ENCODE measurements at places on chromosomes 11 and 22.

- no peak for DNase-seq
Observed at GRCh38 chr11:65440831-65441499, 18.4 kb downstream of the NEAT1 start.

GRCh38 chr22:26792522-26792921, 135.1 kb downstream of the MIAT start:
- DNase-seq = no peak

GRCh38 chr11:86142170-86142569, 73.3 kb upstream of the PICALM start:
- no peak for DNase-seq

DNA sequence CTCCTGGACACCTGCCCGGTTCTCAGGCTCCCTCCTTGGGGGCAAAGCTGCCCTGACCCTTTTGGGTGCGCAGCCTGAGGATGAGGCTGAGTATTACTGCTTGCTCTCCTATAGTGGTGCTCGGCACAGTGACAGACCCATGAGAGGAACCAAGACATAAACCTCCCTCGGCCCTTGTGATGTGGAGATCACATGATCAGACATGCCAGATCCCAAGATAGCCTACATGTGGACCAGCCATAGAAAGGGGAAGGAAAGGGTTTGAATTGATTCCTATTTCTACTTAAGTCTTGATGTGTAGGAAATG, 125.3 kb downstream of the VPREB1 start:
- DNase-seq = no peak

GRCh38 chr11:113664069-113664980, 41.8 kb downstream of the TMPRSS5 start:
- no peak for DNase-seq

- DNase-seq = no peak
Observed at GRCh38 chr11:11442791-11443190, 89.7 kb upstream of the CSNK2A3 start.

- DNase-seq = no peak
Observed at GRCh38 chr22:47280301-47280700, 517.9 kb downstream of the TBC1D22A start.

DNA sequence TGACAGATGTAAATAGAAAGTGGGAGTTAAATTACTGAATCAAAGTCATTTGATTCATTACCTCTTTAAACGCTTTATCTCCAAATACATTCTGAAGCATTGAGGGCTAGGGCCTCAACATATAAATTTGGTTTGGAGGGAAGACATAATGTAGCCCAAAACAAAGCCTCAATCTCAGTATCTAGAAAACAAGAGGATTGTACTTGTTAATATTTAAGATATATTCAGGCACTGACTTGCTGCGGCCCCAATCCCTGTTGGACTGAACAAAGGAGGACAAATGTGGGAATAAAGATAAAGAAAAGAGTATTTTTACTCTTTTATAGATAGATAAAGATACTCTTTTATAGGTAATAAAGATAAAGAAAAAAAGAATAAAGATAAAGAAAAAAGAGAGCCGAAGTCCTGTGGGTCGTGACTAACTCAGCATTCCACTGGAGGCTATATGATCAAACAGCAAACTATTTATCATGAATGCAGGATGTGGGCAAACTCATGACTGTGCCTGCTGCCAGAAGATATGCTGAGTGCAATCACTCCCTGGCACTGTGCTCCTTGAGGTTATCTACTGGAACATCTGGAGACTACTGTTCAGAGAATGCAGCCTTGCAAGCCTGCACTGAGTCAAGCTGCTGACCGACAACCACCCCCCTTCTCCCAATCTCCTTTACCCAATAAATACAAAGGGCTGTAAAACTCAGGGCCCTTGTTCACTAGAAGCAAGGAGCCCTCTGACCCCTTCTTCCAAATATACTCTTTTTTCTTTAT, 6.9 kb downstream of the OR10V1 start:
- no peak for DNase-seq

GRCh38 chr22:46007003-46007847, 30.3 kb upstream of the WNT7B start:
- no peak for DNase-seq

GRCh38 chr11:16347928-16348685, 8.2 kb downstream of the SOX6 start:
- peak; percentile 30 for DNase-seq

DNA sequence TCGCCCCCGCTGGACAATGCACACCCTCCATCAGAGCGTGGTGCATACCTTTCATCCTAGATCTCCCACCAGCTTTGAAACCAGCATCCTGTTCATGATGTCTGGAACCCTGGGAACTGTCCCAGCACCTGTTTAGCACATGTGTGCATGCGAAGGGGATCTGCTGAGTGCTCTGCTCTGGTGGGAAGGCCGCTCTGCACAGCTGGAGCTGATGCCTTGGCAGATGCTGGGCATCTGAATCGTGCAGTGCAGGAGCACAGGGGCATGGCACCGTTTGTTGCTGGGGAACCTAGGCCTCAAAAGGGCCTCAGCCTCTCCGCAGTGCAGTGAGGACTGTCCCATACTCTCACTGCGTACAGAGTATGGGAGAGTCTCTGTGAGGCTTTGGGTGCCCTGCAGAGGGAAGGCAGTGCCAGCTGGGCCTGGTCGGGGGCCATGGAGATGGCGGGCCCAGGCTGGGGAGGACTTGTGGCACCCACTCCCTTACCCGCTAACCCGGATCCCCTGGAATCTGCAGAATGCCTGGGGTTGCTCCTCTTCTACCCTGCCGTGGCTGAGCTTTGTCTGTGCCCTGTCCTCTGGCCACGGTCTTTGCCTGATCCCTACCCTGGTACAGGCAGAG, 72.9 kb upstream of the ATXN10 start:
- no peak for DNase-seq

- DNase-seq = no peak
Observed at GRCh38 chr11:12871788-12872321, 137.3 kb upstream of the RASSF10 start.

- no peak for DNase-seq
Observed at GRCh38 chr11:70680781-70681281, 282.5 kb downstream of the CTTN start.

- no peak for DNase-seq
Observed at GRCh38 chr11:129457321-129457720, 81.7 kb downstream of the BARX2 start.

- no peak for DNase-seq
Observed at GRCh38 chr22:26901198-26901816, 243.9 kb downstream of the MIAT start.

GRCh38 chr11:66970371-66970806, 4.7 kb upstream of the C11orf86 start:
- DNase-seq = no peak

DNA sequence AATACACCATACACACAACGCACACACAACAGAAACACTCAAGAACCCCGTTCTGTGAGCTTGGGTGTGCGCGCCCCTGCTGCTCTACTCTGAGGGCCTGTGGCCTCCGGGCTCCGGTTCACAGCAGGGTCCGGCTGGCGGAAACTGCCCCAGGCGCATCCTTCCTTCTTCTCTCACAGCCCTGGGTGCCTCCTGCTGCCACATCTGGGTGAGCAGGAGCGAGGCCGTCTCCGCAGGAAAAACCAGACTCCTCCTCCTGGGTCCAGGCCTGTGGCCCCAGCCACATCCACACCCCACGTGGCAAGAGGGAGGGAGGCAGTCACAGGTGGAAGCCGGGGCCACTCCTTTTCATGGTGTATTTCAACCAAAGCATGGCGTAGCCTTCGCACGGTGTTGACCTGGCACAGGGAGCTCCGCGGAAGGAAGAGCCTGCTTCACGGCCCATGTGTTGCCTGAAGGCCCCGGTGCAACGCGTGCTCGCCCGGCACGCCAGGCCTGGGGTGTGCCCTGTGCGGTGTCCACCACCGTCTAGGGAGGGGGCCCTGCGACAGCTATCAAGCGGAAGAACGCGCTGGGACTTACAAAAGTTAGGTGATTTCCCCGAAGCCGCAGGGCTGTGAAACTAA, 1502.7 kb downstream of the TBC1D22A start:
- DNase-seq = no peak

DNA sequence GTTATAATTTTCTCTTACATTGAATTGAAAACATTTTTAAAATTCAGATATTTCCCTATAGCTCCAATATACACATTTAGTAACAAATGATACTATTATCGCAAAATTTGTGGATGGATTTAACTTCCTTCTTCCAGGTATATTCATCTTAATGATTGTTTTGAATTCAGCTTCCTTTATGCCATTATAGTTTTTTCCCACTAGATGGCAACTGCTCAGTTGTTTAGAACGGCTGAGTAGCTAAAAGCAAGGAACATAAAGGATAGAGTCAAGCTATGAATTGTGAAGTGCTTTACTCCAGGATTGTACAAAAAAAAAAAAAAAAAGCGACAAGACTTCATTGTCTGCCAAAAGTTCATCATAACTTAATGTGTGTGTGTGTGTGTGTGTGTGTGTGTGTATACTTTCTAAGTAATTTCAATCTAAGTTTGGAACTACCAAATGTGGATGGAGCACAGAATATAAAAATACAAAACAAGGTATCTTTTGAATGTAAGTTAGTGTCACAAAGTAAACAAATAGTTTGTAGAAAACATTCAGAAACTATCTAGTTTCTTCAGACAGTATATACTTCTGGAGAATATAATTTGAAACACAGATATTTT, 846.4 kb downstream of the DLG2 start:
- DNase-seq = peak; percentile 30

DNA sequence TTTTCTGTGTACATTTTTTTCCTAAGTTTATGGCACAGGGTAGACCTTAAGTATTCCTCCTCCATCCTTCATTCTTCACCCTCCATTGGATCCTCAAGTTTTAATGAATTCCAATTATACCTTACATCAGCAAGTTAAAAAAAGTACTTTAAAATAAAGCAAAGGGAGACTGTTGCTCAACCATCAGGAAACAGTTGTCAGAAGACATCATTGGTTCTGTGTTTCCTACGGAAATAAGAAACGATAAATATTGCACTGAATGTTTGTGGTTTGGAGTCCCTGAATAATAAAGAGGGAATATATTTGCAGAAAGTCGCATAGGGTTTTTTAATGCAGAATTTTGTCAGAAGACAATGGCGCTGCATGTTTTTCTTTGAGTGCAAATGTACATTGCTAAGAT, 28.1 kb upstream of the LDHA start:
- no peak for DNase-seq

DNA sequence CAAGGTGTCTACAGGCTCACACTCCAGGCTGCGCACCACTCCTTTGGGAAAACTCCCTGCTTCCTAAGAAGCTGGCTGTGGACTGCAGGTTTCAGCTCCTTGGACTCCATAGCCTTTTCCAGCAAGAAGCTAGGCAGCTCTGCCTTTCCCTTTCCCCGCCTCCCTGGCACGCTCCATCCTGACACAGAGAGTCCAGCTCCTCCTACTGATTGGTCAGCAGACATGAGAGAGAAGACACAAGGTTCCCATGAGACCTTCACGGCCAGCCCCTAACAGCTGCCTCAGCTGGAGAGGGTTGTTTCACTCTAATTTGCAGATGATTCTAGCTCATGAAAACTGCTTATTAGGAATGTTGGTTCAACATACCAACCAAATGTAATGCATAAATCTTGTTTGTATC, 27.6 kb downstream of the TENM4 start:
- DNase-seq = peak; percentile 61

DNA sequence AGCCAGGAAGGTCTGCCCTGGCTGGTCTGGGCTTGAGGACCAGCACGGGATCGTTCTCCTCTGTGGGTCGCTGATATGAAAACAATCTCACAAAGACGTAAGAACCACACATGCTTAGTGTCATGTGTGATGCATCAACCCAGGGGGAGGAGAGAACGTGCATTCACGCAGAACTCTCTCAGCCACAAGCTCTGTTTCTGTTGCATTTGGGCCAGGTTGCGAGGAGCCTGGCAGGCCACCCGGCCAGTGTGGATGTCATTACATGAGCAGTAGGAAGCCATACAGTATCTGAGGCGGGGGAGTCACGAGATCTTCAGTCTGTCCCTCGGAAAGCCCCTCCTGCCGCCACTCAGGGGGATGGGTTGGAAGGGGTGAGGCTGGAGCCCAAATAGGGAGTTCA, 53.1 kb upstream of the KCNQ1OT1 start:
- no peak for DNase-seq

DNA sequence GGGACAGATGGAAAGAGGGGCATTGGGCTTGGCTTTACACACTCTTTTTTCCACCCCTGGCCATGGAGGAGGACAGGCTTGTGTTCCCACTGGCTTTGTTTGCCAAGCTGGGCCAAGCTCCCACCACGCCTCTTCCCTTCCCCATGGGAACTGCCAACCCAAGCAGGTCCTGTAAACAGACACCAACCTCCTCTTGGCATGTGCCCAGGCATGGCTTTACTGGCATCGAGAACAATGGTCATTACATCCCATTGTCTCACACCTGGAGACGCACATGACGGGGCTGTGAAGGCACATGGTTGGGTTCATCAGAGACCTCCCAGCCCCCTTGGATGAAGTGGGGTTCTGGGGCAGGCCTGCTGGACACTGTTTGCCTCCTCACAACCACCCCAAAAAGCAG, 11.7 kb downstream of the SEC14L3 start:
- DNase-seq = peak; percentile 85

DNA sequence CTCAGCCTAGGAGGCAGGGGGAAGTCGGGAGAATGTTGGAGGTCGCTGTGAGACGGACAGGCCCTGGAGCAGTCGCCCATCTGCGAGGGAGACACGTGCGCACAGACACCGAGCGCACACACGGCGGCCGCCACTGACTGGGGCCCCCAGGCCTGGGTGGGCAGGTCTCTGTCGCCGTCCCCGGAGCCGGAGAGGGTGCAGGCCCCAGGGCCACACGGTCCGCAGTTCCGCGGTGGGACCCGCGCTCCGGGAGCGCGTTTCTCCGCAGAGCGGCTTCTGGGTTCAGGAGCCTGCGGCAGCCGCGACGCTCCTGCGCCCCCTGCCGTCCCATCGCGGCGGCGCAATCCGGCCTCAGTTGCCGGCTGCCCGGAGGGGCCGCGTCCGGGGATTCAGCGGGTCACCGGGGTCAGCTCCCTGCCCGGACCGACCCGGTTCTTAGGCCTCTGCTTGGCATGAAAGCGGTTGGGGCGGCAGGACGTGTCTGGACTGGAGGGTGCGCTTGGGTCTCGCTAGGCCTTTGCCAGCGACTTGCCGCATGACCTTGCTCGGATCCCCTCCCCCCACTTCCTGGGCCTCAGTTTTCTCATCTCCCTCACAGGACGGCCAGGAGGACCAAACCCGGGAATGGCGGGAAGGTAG, 31.2 kb downstream of the PDE2A start:
- peak; percentile 30 for DNase-seq

DNA sequence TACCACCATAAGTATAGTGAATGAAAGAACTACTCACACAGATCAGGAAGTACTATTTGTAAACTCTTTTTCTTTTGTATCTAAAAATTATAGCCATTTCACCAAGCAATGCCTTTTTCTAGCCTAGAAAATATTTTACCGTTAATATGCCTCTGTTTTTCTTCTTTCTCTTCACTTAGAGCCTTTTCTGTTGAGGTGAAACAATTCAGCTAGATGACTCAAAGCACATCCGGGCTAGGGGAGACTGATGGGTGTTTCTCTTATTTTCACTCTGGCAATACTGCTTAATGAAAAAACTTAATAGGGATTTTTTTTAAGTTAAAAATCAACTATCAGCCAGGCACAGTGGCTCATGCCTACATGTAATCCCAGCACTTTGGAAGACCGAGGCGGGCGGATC, 93.3 kb downstream of the SGSM3 start:
- DNase-seq = no peak

Data from NCI-H1092 (cell line).